Activated CD8-positive, alpha-beta memory T cell treated with anti-CD3 and anti-CD28 coated beads for 1 hour (primary cell): ENCODE measurements at places on chromosomes 4 and X.

GRCh38 chr4:184396570-184397515 is 77.5 kb downstream of the IRF2 start:
- DNase-seq, result no peak

DNA sequence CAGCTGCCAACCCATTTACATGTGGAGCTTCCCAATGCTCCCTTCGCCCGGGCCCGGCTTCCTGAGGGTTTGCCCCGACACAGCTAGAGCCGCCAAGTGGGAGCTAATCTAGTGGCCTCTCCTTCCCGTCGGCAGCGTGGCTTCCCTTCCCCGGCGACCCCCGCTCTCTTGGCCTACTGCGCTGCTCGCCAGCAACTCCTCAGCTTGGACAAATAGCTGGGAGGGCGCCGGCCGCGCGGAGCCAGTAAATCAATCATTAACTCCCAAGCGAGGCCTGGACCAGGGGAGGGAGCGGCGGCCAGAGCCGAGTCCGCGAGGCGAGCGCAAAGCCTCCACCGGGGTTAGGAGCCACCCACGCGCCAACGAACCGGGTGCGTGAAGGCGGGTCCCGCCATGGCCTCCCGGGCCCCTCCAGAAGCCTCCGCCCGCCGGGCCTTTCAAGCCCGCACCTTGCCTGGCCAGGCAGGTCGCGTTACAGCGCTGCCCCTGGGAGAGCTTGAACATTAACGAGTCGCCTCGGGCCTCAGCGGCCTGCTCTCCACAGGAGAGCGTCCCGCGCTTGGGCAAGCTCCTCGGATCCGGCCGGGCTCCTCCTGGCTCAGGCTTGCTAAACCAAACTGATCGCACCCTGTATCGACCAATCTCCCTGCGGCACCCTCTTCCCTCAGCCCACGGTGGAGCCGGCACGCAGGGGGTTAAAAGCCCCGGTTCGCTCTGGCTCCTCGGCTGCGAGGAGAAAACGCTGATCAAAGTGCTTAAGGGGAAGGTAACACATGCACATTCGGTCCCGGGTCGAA is 10.6 kb upstream of the BCOR start:
- DNase-seq, result no peak

GRCh38 chr4:21012851-21013331 is 312.6 kb downstream of the PACRGL start:
- no peak for DNase-seq

- DNase-seq, result no peak
Observed at GRCh38 chrX:52265713-52266112, 81.0 kb downstream of the MAGED4 start.

GRCh38 chr4:152072001-152072485 is 311.2 kb upstream of the GATB start:
- no peak for DNase-seq

DNA sequence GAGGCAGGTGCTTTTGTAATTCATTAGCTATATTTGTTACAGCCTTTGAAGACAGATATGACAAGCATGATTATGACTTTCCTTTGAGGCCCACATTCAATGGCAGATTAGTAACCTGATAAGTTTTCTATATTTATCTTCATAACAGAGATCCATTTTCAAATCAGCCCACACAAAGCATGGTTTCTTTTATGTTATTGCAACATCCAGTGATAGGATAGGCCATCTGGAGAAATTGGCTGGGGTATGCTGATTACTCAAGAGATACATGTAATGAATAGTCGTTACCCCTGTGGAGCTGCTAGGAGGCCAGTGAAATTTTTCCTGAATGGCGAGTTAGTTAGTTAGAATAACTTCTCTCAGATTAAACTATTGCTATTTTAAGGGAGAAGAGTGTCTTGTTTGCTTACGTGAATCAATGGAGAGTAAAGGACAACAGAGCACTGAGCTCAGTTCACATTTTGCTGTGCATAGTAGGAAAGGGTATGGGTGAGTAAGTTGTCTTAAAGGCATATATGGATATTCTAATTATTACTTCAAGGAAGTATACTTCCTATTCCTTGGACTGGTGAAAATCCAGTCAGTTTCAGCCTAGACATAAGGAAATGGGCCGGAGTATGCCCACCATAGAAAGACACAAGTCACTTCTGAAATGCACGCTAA is 79.2 kb upstream of the DKK2 start:
- DNase-seq, result no peak

DNA sequence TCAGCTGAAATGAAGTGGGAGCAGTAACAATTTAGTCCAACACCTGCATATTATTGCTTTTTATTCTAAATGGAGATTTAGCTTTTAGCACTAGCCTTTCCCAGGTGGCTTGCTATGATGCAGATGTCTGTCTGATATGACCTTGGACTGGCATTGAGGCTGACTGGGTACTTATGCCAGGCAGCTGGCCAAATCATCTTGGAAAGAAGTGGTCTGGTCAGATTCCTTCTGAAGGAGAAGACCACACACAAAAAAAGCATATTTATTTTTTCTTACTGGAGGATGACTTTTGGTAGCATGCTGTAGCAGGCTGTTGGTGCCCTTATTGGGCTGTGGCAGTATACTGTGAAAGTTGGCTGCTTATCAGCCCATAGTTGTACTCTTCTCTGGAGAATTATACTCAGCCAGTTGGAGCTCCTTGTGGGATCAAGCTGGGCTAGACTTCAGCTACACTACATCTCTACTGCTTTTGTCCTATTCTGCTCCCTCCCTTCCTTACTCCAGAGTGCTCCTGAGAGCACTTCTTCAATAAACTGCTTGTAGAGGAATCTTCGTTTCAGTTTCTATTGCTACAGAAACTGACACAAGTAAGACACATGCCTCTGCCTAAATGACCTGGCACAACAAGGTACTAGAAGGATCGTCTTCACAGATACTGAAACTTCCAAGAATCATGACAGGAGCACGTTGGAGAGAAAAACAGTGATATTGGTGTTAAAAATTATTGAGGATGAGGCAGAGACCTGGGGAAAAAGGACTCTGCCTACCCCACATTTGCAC is 196.8 kb upstream of the RPS6KA3 start:
- no peak for DNase-seq

- DNase-seq, result no peak
Observed at GRCh38 chr4:125283707-125284279, 31.0 kb upstream of the FAT4 start.

- DNase-seq, result no peak
Observed at GRCh38 chr4:123350191-123350544, 46.4 kb upstream of the SPRY1 start.

DNA sequence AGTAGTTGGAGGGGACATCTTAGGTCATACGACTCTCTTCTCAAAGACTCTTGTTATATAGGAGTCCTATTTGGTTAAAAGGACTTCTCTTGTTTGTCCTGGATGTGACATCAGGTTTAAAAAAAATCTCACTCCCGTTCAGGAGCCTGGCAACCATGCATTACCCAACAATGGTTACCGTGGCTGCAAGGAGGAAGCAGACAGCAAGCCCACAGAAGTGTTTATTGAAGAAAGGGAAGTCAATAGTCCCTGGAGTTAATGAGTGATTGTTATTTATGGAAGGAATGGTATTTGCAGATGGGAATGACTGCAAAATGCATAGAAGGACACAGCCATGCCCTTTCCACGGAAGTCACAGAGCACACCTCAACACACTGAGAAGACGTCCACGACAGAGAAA is 75.9 kb upstream of the ENPP6 start:
- no peak for DNase-seq

- DNase-seq, result no peak
Observed at GRCh38 chr4:112196461-112196860, 35.1 kb upstream of the AP1AR start.

- DNase-seq, result no peak
Observed at GRCh38 chr4:77699731-77700210, 94.2 kb downstream of the CXCL13 start.

DNA sequence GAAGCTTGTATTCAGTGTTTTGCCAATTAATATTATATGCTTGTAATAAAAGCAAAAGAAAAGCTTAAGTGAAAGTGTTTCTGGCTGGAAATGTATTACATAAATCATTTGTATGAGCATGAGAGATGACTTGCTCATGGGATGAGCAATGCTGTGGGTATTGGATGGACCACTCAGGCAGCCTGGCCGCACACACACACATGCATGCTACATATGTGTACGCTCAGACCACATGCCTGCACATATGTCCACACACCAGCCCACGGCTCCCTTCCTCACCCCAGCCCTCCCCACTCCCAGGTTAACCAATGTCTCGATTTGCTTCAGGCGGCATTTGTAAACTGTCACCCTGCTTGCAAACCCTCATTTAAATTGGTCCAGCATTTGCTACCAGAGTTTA is 55.9 kb downstream of the CPLX1 start:
- DNase-seq, result no peak

GRCh38 chr4:33425936-33426335 is 2705.8 kb downstream of the PCDH7 start:
- no peak for DNase-seq

DNA sequence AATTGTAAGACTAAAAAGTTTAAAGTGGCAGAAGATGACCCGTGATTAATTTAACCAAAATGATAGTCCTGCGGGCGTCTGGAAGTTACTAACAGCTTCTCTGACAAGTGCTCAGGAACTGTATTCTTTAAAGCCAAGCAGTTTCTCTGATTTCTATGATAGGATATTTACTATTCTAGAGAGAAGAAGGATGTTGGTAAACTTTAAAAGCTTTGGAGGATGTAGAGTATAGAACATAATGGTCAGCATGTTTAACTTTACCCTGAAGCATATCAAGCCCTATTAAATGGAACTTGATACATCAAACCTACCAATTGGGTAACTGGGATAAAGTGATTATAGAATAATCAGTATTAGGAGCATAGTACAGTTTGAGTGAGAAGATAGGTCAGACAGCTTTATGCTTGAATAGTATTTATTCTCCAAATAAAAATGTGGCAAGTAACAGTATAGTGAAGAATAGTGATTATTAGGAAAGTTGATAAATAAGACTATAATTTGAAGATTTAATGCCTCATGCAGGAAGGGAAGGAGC is 1.8 kb downstream of the STIM2 start:
- DNase-seq, result no peak

- DNase-seq, result no peak
Observed at GRCh38 chr4:95190751-95191436, 357.9 kb downstream of the UNC5C start.

- DNase-seq, result no peak
Observed at GRCh38 chr4:26839534-26839951, 21.1 kb upstream of the STIM2 start.

DNA sequence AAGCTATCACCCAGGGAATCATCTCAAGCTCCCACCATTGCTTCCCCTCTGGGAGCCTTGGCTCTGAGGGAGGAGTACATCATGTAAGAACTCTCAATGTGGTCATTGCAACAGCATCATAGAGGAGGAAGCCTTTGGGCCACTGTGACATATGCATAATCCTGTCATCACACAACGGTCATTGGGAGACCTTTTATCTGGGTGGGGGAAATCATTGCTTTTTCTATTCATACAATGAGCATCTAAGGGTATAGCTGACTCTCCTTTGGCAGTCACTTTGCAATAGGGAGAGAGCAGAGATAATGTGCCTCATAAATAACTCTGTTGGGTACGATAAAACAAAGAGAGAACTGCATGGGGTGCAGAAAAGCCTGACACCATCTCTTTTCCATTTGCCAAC is 155.2 kb upstream of the KCNIP4 start:
- no peak for DNase-seq

DNA sequence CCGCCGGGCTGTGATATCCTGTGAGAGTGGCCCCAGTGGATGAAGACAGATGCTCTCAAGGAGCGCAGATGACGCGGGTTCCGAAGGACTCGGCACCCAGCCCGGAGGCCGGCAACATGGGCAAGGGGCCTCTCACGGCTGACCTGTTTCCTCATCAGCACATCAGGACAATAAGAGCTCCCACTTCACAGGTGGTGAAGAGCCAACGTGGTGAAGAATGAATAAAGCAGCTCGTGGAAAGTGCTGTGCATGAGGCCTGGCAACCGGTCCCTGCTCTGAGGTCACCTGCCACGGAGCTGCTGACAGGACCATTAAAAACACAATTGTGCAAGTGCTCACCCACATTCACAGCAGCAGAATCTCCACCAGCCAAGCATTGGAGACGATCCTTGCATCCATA is 22.9 kb downstream of the ABLIM2 start:
- DNase-seq, result no peak

GRCh38 chrX:10482261-10482660 is 138.1 kb downstream of the MID1 start:
- DNase-seq, result no peak

- DNase-seq, result no peak
Observed at GRCh38 chr4:114905017-114905416, 208.4 kb downstream of the NDST4 start.
